ENCODE measurements at places on chromosomes 16 and 17.

DNA sequence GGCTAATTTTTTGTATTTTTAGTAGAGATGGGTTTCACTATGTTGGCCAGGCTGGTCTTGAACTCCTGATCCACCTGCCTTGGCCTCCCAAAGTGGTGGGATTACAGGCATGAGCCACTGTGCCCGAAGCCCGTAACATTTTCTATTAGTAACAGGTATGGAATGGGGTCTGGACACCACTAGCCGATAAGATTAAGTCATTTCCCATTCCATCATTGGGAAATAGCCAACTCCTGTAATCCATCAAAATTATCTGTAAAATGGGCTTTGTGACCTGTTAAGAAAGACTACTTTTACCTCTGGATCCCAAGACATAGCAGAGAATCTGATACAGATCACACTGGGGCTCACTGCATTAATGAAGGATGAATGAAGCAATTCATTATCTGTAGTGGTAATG lies 3.9 kb upstream of the LUC7L3 start:
- no peak for DNase-seq

DNA sequence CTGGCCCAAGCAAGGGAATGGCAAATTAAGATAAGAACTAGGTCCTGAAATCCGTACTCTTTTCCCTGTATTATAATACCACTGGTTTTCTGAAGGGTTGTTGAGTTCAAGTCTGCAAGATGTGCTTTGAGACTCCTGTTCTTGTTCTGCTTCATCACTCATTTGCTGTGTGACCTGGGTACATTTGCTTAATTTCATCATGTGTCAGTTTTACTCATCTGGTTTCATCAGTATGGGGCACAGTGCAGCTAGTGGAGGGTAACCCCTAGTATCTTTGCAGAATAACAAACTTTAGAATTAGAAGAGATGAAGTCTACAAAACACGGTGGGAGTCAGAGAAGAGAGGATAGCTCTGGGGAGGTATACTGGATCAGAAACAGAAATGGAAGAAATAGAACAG lies 21.9 kb upstream of the EFCAB13 start:
- DNase-seq, result no peak

DNA sequence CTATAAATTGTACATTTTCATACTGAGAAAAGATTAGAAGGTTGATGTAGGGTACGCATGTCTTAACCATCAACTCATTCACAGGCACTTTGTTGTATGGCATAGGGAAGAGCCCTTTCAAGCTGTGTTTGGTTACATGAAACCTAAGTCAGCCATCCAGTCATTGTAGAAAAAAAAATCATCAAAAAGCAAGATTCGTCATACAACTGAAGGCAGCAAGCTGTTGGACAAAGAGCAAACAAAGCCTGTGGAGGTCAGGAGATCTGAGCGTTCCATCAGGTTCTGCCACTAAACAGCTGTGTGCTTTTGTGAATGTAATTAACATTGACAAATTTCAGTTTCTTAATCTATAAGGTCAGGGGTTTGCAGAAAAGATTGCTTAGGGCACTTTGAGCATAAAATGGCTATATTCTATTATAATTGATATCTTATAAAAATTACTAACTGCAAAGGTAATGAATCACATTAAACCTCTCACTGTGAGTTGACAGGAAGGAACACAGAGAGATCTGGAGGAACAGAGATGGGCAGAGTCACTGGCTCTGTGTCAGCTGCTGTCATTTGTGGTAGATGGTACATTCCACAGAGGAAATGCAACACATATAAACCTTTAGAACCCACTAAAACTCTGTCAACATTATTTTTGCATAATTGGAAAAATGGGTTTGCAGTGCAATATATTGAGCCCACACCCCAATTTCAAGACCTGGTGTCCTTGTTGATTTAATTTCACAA lies 66.3 kb upstream of the MYOCD start:
- no peak for DNase-seq

GRCh38 chr17:31692027-31692426 lies 167.0 kb downstream of the COPRS start:
- no peak for DNase-seq

Data from activated naive CD4-positive, alpha-beta T cell treated with anti-CD3 and anti-CD28 coated beads, Interleukin-2, amount 50 U/mL, for 16 hours (primary cell).